IPS DF 6.9 (cell line): ENCODE measurements at places on chromosomes 3 and 15.
A peak's percentile ranks its signal among the peaks of the same experiment; 100 is the strongest.

- no peak for DNase-seq
Observed at GRCh38 chr15:30904812-30905211, 1.1 kb downstream of the FAN1 start.

DNA sequence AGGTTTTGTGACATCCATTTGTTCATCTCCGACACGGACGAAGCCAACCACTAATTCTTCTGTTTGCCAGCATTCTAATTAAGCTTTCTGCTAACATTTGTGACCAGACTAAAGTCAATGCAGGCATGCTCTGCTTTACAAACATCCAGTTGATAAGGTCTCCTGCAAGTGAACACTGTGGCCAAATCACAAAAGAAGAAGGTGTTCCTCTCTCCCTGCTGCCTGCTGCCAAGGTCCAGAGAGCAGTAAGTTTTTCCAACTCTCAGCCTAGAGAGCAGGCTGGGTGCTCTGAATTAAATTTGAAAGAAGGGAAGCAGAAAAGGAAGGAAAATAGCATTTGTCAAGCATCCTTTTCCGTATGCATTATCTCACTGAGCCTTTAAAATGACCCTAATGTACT, 133.6 kb downstream of the ATP8B4 start:
- no peak for DNase-seq

- no peak for DNase-seq
Observed at GRCh38 chr3:191094057-191094845, 104.8 kb upstream of the OSTN start.

DNA sequence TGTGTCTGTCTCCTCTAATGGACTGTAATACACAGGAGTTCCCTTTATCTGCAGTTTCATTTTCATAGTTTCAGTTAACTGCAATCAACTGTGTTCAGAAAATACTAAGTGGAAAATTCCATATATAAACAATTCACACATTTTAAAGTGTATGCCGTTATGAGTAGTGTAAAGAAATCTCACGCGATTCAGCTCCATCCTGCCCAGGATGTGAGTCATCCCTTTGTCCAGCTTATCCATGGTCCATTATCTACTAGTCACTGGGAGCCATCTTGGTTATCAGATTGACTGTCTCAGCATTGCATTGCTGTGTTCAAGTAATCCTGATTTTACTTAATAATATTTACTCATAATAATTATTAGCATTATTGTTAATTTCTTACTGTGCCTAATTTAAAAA, 14.5 kb downstream of the ZPLD1 start:
- no peak for DNase-seq

GRCh38 chr3:66047311-66048050, 8.8 kb upstream of the MAGI1 start:
- DNase-seq: no peak

DNA sequence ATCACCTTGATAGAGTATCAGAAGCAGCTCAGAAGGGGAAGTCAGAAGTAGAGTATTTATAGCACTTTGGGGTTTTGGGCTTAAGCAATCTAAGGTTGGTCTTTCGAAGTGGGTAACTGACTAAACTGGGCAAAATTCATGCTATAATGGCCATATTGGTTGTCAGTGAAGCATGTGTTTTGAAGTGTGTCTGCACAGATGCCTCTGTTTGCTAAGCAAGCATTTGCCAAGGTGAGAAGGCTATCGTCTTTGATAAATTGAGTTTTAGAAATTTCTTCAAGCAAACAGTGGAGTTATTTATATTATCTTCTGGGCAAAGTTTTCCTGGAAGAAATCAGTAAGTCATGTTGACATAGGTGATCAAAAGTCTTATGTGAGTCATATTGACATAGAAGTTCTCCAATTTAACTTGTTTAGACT, 412.8 kb upstream of the TGFBR2 start:
- no peak for DNase-seq

DNA sequence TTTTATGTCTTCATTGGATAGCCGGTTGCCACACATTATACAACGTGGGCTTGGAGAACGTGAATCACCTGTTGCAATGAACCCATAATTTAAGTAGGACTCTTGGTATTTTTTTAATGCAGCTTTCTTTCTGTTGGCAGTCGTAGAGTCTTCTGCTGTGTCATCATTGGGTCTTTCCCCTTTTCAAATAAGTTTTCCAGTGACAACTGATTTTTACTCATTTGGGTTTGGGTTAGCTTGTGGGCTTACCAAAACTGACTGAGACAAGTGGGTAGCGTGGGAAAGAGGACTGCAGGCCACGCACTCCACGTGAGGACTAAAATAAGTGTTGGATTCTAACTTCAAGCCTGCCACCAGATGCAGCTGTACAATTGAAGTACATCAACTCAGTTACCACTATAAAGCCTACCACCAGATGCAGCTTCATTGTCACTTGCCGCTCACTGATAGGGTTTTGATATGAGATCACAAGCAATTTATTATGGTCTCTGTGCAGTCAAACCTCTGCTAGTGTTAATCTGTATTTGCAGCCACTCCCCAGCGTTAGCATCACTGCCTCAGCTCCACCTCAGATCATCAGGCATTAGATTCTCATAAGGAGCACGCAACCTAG, 6.4 kb upstream of the CAPN7 start:
- DNase-seq: no peak

DNA sequence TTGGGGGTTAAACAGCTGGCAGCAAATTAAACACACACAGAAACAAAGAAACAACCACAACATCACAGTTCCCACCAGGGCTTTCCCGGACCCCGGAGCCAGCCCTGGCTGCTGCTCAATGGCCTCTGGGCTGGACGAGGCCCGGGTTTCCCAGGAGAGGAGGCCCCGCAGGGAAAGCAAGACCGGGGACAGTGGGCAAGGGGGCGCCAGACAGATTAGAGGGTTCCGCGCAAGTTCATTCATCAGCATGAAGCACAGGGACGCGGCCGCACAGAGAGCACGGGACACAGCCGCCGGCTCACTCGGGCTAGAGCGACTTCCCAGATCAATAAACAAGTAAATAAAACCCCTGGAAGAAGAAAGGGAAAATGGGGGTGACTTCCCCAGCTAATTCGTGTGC, 66.4 kb upstream of the RPL32 start:
- no peak for DNase-seq

DNA sequence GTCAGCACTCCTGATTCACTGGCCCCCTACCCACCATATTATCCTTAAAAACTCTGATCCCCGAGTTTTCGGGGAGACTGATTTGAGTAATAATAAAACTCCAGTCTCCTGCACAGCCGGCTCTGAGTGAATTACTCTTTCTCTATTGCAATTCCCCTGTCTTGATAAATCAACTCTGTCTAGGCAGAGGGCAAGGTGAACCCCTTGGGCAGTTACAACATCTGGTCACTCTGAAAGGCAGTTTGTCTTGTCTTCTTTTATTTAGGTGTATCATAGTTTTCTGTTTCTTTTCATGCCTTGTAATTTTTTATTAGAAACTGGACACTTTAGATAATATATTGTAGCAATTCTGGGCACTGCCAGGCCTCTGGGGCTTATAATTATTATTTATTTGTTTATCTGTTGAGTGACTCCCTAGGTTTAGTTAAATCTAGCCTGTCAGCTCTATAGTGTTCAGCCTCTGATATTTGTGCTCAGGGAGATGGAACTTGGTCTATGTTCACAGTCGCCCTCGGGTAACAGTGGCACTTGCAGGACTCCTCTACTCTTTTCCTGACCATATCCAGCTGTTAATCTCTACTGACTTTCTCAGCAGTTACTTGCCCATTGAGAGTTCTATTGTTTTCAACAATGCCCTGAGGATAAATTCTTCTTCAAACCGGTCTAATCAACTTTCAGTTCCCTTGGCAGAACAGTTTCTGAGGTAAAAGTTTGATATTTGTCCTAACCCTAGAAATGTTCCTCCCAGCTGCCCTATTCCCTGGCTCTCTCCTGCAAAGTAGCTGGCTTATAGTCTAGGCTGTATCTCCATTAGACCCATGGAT, 15.5 kb upstream of the PLAAT1 start:
- no peak for DNase-seq

GRCh38 chr3:61637088-61638051, 76.0 kb downstream of the PTPRG start:
- no peak for DNase-seq

- peak; percentile 13 for DNase-seq
Observed at GRCh38 chr3:167885277-167885676, 149.8 kb downstream of the SERPINI1 start.

DNA sequence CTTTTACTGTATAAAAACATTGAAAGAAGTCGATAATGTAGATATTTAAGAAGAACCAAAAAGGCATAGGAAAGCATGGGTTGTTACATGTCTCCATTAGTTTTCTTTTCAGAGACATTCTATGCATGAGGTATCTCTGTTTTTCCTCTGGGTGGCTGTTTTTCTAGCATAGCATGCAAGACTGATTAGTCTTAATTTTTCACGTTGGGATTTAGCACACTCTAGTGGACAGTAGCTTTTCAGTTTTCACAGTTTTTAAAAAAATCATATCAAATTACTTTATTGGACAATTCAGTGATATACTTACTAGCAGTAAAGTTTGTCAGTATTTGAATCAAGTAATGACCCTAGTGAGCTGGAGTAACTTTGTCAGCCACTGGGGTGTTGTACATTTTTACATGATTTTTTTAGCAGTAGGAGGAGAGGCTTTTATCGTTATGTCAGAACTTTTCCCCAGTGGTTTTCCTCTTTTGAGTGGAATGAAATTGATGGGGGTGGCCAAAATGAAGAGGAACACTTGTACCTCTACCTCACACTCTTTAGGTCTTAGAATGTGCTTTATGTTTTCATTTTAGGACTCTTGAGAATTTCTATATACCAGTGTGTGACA, 57.2 kb downstream of the SEC22A start:
- DNase-seq: no peak

GRCh38 chr15:101027273-101027901, 108.2 kb downstream of the LRRK1 start:
- DNase-seq: no peak
